Stimulated activated CD4-positive, alpha-beta T cell treated with anti-CD3 and anti-CD28 coated beads, Interleukin-2, amount 100 ng/mL, for 48 hours (primary cell): ENCODE measurements at places on chromosomes 5 and 9.

DNA sequence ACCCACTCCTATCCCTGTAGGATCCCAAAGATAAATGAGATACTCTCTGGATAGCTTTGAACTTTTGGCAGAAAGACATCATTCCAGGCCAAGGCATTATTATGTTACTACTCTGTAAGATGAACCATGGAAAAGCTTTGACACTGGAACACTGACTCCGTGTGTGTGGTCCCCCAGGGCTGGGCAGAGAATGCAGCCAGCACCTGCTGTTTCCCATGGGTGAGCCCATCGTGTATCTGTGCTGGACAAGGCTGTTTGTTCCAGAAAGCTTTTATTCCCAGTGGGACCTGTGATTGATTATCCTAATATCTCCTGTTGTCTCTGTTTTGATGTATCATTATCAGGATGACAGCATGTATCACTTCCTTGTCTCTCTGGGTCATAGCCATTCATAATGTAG, 254.9 kb downstream of the SAXO1 start:
- no peak for DNase-seq

DNA sequence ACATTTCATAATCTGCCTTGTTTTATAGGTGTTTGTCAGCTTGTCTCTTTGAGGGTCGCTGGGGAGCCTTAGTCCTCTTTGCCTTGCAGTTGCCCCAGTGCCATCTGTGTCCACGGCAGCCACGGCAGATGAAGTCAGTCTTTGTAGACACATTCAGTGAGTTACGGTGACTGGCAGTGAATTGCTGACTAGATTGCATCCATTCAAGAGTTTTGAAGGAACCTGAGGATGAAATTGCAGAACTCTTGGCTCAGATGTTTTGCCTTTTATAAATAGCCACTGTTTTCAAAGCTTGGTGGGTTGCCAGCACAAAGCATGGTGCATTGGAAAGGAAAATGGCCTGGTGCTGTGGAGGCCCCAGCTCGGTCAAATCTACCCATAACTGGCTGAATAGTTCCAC, 125.6 kb downstream of the TRIO start:
- DNase-seq, result no peak

DNA sequence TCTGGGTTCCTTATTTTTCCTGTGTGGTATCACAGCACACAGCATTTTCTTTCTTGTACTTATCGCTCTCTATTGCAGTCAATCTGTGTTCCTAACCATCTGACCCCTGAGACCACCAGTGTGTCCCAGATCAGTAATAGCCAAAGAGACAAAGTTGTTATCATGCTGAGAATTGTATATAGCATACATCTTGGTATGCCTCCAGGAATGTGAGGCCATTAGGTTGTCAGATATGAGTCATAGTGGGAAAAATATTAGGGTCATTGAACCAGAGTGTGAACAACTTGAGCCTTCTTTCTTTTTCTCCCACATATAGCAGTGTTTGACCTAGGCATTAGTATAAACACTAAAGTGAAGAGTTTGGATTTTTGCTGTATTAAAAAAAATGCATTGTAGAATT, 106.3 kb downstream of the NDUFAF2 start:
- no peak for DNase-seq

DNA sequence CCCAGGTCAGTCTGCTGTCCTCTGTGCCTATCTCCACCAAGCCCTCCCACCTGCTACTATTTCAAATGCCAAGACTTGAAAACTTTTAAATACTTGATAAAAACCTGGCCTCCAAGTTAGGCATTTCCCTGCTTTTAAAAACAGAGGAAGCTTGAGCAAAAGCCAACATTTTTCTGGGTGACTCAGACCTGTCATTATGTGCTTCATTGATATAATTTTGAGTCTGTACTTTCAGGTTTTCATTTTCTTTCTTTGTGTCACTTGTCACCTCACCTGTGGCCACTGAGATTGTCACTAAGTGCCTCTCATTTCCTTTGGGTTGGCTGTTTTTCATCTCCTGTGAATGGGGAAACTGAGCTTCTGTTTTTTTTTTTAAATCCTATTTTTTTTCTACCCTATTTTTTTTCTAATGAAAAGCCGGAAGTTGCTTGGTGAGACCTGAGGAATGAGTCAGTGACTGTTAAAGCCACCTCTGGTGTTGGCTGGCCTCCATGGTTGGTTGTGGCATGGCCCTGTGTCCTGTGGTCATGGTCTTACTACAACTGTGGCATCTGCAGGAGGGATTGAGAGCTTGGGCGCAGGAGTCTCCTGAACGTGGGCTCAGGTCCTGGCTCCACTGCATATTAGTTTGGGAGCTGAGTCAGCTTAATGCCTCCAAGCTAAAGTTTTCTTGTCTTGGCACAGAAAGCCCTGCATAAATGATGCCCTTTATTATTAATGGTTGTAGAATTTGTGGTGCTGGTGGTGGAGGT, 56.7 kb downstream of the ARHGAP26 start:
- DNase-seq, result no peak

DNA sequence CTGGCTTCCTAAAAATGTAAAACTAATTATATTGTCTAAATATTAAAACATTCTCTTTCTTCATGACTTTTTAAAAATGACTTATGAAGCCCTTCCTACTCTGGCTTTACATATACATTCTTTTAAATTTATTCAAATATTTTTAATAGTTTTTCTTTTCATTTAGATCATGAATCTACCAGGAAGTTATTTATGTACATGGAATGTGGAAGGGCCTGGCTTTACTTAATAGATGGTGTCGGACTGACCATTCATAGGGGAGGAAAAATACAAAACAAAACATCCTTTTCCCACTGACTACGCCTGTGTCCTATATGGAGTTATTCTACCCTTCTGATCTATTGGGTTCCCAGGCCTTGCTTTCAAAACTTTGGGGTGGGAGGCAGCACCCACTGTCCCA, 129.8 kb downstream of the MACROH2A1 start:
- DNase-seq, result no peak

DNA sequence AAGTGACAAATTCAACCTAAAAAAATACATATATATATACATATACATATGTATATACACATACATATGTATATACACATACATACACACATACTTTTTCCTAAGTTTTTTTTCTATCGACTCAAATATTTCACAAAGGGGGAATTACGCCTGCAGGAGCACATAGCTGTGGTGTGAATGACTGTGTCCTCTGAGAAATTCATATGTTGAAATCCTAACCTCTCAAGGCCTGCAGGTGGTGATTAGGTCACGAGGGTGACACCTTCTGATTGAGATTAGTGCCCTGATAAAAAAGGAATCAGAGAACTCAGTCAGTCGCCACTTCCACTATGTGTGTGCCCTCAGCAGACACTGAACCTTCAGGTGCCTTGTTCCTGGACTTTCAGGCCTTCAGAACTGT, 248.7 kb downstream of the SEMA5A start:
- no peak for DNase-seq
